ENCODE measurements at places on chromosomes 16 and 17. TPM values are rescaled to one million over a fixed set of nuclear protein-coding genes. Genes with fewer than 3 reads are reported as not detected.

HERPUD1 gene
- total RNA-seq, result 99.7 TPM

DNA sequence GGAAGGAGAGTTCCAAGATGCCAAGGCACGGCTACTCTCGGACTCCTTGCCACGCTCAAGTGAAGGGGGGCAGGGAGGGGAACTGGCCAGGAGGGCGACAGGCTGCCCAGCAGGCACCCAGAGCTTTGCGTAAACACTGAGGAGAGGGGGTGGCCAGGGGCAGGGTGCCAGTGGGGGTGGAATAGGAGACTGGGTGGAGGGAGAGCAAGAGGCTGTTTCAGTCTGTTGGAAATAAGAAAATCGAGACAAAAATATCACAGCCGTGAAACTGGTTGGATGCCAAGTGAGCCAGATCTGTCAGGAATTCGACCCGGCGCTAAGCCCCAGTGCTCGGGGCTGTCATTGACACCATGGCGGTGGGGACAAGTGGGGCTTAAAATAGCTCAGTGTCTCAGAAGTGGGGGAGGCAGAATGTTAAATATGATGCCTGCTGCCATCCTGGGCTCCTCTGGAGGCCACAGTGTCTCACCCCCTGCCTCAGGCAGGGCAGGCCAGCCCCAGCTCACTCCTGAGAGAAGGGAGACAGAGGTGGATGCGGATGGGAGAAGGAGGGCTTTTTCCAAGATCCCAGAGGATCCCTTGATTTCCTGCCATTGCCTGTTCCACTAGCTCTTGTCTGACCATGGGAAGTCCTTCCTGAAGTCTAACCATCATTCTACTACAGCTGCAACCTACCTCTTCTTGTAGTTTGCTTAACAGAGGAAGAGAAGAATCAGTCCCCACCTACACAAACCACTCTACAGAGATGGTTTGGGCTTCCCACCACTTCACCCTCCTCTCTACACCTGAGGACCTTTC, 9.5 kb downstream of the PNMT start:
- DNase-seq, result no peak

- DNase-seq, result no peak
Measured at GRCh38 chr16:1890024-1890707, 18.2 kb upstream of the MEIOB start.

GRCh38 chr16:35749253-35750141, 2290.1 kb downstream of the TP53TG3F start:
- peak; percentile 53 for DNase-seq

DNA sequence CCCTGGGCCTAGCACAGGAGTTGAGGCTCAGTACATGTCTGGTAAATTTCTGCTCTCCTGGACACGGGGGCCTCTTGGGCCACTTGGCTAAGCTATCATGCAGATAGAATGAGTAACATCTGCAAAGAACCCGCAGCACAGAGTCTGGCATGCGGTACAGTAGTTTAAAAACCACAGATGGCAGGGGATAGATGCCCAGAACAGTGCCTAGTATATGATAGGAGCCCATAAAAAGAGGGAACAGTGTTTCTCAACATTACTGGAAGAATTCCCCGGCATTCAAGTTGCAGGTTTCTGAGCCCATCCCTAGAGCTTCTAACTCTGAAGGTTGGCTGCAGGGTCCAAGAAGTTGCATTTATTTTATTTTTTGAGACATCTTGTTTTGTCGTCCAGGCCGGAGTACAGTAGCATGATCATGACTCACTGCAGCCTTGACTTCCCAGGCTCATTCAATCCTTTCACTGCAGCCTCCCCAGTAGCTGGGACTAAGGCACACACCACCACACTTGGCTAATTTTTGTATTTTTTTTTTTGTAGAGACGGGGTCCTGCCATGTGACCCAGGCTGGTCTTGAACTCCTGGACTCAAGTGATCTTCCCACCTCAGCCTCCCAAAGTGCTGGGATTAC, 5.8 kb downstream of the CDIPT start:
- DNase-seq, result no peak

PSMC3IP gene
- total RNA-seq, result 4.5 TPM

- DNase-seq, result no peak
Measured at GRCh38 chr16:73878611-73879010, 418.0 kb upstream of the PSMD7 start.

- DNase-seq, result no peak
Measured at GRCh38 chr17:47949946-47950345, 7.7 kb downstream of the PRR15L start.

GRCh38 chr17:8418471-8418870, 17.2 kb upstream of the NDEL1 start:
- DNase-seq, result no peak

SLC16A11 gene
- 0.17 TPM for total RNA-seq

DNA sequence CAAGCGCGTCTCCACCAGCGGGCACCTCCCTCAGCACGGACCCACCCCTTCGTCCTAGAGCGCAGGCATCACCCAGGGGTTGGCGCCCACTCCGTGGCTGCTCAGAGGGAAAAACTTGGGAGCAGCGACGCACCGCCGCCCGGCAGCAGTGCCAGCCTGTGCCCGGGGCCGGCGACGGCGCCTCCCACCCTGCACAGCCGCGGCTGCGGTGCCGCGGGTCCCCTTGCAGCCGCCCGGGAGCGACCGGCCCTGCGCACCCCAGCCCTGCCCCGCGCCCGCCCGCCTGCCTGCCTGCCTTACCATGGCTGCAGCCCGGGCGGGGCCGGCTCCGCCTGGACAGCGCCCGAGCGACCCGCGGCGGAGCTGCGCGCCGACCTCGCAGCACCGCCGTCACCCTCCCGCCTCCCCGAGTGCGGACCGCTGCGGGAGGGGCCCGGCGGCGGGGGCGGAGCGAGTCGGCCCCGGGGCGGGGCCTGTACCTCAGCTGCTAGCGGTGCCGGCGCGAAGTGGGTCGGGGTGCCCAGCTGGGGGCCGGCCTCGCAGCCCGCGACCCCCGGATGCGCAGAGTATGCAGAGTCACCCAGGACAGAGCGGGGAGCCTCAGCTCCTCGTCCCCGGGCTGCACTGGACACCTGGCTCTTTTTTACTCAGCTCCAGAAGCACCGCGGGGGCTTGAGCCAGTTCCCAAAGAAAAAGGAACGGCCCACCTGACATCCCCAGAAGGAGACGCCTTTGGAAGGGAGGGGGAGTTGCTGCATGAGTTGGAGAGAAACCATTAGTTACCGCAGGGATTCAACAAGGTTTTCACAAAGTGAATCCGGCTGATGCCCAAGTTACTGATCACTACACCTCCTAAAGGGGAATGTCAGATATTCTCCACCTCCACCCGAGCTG, 17.5 kb upstream of the MTMR4 start:
- no peak for DNase-seq

MAP2K6 gene
- total RNA-seq, result 3.1 TPM

- DNase-seq, result no peak
Measured at GRCh38 chr16:12747261-12747660, 56.4 kb downstream of the CPPED1 start.

- no peak for DNase-seq
Measured at GRCh38 chr17:80804466-80804865, 187.2 kb upstream of the CHMP6 start.

SOX9 gene
- total RNA-seq, result 2.1 TPM

DNA sequence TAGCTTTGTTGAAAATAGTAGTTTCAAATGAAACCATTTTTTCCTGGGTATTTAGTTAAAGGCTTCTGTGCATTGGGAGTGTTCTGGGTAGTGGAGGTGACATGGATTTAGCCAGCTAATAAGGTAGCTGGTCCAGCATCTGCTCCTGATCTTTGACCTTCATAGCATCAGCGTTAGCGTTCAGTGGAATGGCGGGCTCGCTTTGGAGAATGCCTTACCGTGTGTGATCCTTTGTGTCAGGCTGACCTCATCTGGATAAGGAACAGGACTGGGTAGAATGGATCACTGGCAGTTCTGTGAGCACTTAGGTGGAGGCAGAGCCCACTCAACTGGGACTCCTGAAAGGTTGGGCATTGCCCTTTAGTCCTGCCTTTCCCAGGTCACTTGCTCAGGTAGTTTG, 3.7 kb downstream of the SAP30BP start:
- no peak for DNase-seq

DNA sequence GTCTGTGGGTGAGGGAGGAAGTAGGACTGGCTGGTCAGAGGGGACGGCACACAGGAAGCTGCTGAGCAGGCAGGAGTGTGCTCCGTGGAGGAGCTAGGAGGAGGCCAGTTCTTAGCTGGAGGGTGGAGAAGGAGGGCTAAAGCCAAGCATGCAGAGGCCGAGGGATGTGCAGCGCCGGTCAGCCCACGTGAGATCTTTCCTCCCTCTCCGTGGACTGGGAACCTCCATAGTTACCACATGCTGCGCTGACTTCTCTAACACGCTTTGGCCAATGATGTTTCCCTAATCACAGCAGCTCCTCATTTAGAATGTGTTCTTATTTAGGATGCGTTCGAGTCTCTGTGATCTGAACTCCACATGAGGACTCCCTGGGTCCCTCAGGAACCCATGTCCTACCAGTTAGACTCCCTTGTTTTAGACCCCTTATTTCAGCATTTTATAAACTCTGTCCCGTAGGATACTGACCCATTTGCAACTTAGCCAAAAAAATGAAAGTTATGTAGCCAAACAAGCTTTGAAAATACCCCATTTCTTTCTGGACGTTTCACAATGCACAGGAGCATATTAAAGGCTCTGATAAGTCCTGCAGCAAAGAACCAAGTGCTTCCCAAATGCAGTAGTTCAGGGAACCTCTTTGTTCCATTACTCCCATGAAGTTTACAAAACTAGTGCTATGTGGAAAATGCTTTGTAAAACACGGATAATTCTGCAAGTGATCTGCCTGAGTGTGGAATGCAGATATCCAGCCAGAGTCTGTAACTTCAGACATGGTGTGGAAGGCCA, 51.4 kb downstream of the IRF8 start:
- no peak for DNase-seq

GRCh38 chr17:17358060-17358751, 55.0 kb downstream of the NT5M start:
- no peak for DNase-seq

TNP2 gene
- total RNA-seq, result not detected

SKA2 gene
- 35.8 TPM for total RNA-seq

DNA sequence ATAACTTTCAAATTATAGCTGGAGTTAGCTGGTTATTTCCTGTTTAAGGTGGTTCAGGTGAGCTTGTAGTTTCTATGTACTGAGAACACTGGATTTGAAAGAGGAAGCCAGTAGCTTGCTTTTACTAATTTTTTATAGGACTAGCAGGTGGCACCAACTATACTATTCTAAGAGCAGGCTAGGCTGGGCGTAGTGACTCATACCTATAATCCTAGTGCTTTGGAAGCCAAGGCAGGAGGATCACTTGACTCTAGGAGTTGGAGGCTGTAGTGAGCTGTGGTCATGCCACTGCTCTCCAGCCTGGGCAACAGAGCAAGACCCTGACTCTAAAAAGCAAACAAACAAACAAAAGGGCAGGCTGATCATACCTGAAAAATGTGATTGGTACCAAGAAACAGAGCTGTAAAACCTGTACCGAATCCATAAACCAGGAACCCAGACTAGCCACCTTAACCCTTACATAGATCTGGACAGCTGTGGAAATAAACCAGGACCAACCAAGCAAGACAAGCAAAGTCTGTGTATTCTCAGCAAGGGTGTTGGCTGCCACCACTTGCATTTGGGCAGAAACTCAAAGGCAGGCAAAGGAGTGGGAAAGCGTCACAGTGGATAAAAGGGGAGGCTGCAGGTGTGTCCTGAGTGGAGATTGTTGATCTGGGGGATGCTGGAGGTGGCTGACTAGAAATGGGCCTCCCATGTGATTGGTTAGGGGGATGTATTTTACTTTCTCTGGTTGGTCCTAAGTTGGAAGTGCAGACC, 36.3 kb downstream of the SLC47A1 start:
- DNase-seq, result no peak

GRCh38 chr16:89134269-89134668, 37.3 kb upstream of the CDH15 start:
- DNase-seq, result no peak

EFCAB5 gene
- total RNA-seq, result not detected

DNA sequence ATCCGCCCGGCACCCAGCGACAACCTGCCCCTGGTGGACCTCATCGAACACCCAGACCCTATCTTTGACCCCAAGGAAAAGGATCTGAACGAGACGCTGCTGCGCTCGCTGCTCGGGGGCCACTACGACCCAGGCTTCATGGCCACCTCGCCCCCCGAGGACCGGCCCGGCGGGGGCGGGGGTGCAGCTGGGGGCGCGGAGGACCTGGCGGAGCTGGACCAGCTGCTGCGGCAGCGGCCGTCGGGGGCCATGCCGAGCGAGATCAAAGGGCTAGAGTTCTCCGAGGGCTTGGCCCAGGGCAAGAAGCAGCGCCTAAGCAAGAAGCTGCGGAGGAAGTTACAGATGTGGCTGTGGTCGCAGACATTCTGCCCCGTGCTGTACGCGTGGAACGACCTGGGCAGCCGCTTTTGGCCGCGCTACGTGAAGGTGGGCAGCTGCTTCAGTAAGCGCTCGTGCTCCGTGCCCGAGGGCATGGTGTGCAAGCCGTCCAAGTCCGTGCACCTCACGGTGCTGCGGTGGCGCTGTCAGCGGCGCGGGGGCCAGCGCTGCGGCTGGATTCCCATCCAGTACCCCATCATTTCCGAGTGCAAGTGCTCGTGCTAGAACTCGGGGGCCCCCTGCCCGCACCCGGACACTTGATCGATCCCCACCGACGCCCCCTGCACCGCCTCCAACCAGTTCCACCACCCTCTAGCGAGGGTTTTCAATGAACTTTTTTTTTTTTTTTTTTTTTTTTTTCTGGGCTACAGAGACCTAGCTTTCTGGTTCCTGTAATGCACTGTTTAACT, 1.0 kb downstream of the NOG start:
- DNase-seq, result no peak

- no peak for DNase-seq
Measured at GRCh38 chr17:4249452-4250029, 14.2 kb downstream of the ANKFY1 start.

KRTAP17-1 gene
- total RNA-seq, result not detected

DNA sequence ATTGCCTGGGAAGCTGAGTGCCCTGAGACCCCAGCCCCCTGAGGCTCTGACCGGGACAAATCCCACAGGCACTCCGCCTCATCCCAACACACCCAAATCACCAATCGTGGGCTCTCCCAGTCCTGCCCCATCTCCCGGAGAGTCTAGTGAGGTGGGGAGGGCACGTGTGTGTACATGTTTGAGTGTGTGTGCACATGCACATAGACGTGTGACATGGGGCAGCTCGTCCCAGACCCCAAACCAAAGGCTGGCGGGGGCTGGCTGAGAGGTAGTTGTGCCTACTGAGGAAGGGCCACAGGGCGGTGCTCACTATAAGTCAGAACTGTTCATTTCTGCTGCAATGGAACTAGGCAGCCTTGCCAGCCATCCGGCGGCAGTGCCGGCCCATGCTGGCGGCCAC, 8.6 kb downstream of the SNAI3 start:
- DNase-seq, result no peak

GRCh38 chr16:50856991-50857390, 115.1 kb downstream of the CYLD start:
- DNase-seq, result peak; percentile 24

GRCh38 chr17:66834919-66835454, at the start of gene CACNG5:
TSS of gene CACNG5 (plus strand) at chr17:66835117. CDS start at chr17:66877333, 42,216 bp downstream.
- DNase-seq, result no peak

GRCh38 chr16:69942099-69942491, 9.0 kb upstream of the CLEC18A start:
- no peak for DNase-seq

- DNase-seq, result no peak
Measured at GRCh38 chr17:36755586-36755985, 154.2 kb downstream of the MRM1 start.
